Hematopoietic multipotent progenitor cell treated with erythropoietin and hydrocortisone succinate and interleukin-3 and kit ligand, for 4 days (in vitro differentiated cells): ENCODE measurements at places on chromosomes 5 and 9.

DNA sequence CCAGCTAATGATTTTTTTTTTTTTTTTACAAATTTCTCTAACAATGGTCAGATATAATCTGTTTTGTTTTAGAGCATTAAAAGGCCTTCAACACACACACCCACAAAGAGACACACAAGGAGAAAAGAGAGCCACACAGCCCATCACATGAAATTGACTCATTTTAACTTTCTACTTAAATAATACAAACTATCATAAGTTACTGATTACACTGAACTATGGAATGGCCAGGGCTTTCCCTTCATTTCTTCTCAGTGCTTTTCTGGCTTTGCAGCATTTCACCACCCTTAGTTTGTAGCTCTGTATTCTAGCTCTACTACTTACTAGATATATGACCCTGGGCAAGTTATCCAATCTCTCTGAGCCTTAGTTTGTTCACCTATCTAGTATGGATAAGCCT lies 13.2 kb downstream of the REEP5 start:
- no peak for DNase-seq

- no peak for DNase-seq
Observed at GRCh38 chr5:110852053-110852452, 113.2 kb downstream of the SLC25A46 start.

- no peak for DNase-seq
Observed at GRCh38 chr5:150598821-150599273, 41.6 kb upstream of the SYNPO start.

DNA sequence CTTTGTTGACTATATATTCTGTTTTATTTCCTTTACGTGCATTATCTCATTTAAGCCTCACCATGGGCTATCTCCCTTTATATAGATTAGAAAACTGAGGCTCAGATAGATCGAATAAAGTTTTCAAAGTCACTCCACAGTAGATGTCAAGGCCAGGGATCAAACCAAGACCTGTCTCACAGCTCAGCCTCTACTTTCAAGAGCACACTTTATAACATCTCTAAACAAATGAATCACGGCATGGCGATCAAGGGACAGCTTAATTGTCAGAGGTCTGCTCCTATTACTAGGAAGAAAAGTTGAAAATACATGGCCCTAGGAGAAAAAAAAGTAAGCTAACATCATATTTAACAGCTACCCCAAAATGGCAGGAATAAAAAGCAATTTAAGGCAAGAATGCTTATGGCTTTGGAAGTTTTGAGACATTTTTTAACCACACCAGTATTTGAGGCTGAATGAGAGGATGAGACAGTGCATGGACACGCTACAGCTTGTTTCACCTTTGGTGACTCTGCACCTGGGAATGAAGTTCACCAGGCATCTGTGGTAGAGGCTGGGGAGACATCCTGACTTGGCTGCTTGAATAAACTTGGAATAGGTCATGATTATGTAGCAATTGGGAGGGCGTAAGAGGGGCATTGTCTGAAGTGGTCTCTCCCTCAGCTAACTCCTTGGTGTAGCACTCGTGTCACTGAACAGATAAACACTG lies 486.8 kb upstream of the WWC1 start:
- DNase-seq: no peak

DNA sequence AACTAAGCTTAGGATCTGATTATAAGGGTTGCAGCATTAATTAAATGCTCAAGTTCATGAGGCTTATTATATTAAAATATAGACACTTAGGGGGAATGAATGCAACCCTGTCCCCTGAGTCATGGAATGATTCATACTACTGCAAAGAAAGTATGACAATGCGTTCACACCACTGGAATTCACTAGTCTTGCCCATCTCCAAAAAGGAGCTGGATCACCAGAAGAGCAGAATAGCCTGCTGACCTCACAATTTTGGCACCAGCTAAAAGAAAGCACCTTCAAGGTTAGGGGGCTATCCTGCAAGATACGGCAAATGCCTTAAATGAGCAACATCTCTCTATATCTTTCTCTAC lies 32.0 kb upstream of the TMED7 start:
- no peak for DNase-seq

DNA sequence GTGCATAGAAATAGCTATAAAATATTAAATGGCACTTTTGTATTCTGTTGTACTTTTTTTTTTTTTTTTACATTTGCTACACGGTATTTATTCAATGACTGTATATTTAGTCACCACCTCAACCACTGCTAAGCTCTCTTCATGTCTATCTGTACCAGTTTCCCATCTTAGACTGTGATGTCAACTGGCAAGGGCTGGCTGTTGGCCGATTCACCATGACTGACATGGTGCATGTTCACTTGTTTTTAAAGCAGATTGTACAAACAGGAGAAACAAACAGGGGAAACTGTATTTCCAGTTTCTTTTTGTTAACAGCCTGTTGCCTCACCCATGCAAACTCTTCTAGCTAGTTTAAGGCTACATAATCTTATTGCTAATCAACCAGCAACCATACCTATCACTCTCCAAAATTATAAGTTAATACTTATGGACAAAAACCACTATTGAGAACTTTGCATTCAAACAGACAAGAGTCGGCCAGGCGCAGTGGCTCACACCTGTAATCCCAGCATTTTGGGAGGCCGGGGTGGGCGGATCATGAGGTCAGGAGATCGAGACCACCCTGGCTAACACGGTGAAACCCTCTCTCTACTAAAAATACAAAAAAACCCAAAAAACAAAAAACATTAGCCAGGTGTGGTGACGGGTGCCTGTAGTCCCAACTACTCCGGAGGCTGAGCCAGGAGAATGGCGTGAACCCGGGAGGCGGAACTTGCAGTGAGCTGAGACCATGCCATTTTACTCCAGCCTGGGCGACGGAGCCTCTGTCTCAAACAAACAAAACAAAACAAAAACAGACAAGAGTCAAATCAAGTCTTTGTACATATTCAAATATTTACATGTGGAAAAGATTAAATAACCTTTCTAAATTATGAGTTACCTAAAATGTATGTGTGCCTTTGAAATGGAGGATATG lies 13.2 kb downstream of the ZFAND5 start:
- DNase-seq: no peak

DNA sequence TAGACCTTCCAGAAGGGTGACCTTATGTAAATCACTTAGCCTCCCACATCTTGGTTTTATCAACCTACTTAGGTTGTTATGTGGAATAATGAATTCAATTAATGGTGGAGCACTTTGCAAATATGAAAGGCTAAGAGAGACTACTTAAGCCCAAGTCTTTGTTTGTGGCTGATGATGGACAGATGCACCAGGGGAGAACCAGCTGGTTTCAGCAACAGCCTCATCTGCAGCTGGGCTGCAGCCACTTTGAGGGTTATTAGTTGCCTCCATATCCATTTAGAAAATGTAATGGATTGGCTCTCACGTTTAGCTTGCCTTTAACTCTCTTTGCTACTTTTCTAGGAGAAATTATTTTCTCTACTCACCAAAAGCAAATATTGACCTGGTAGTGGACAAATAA lies 146.6 kb downstream of the ESM1 start:
- no peak for DNase-seq

DNA sequence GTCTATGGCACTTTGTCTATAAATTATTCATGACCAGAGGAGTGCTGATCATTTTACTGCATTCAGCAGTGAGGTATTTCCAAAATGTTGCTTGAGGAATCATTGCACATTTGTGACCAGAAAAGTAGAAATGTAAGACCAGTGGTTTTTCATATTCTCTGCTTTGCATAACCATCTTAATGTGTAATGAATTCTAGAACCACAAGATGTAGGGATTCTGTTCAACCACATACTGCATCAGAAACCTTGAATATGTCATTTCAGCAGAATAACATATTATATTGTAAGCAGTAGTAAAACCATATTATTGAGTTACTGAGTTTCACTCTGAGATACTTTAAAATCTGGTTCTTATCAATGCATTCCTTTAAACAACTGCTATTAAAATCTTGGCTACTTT lies 1243.4 kb downstream of the MAT2B start:
- DNase-seq: no peak

DNA sequence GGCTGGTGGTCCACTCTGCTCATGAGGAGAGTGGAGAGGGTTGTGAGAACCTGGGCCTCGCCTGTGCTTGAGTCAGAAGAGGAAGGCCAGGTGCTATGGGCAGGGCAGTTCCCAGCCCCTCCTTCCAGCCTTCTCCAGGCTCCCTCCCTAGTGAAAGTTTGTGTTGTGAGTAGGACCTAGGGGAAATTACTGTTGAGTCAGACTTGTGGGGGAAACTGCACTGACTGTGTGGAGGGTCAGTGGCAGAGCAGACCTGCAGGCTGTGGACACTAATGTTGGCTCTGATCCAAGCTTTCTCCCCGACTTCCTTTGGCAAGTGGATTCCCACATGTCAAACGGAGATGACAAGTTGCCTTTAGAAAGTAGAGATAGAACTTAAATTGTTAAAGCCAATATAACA lies 102.6 kb downstream of the ARHGAP26 start:
- DNase-seq: no peak

- DNase-seq: no peak
Observed at GRCh38 chr5:172403817-172404216, 50.5 kb downstream of the SH3PXD2B start.

GRCh38 chr5:143771602-143772001 lies 40.4 kb upstream of the HMHB1 start:
- no peak for DNase-seq

- no peak for DNase-seq
Observed at GRCh38 chr5:168714046-168714445, 134.9 kb upstream of the PANK3 start.

- no peak for DNase-seq
Observed at GRCh38 chr9:34256987-34257585, 72.0 kb downstream of the KIF24 start.

DNA sequence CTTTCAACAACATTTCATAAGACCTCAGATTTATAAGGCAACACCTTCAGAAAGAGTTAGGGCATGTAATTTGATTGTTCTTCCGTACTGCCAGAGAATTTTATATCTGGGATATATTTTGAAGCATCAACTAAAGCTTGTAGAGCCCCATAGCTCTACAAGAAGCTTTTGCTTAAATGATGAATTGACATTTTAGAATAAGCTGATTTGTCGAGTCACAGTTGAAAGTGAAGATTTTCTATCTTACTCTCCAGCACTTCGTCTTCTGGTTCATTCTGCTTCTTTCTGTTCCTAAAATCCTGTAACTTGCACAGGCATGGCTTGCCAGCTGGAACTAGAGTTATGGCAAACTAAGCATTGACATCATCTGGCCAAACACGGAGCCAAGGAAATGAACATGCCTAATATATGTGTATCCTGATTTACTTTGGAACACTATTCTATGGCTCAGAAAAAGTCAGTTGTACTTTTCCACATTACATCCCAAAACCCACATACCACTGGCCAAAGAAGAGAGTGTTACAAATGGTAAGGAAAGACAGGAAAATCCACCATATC lies 68.6 kb upstream of the MAST4 start:
- DNase-seq: no peak

DNA sequence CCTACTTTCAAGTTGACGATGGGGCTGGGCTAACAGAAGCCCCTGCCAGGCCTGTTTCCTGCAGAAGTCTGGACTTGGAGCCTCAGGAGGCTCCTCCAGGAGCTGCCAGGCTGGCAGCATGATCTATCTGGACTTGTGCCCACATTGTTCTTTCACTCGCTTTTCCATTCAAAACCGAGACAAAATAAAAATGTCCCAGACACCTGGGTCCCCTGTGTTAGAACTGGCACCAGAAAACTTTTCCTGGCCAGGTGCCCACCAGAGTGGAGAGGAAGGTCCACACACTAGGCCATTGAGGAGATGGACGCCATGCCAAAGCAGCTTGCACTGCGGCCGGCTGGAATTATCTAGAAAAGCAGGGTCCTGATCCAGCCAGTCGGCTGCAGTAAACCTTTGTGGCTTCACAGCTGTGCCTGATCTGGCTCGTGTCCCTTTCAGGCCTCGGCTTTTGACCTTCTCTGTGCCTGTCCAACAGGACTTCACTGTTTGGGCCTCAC lies 78.2 kb downstream of the GCNT1 start:
- DNase-seq: no peak

GRCh38 chr5:122192497-122193496 lies 63.5 kb downstream of the ZNF474 start:
- DNase-seq: peak; percentile 88

DNA sequence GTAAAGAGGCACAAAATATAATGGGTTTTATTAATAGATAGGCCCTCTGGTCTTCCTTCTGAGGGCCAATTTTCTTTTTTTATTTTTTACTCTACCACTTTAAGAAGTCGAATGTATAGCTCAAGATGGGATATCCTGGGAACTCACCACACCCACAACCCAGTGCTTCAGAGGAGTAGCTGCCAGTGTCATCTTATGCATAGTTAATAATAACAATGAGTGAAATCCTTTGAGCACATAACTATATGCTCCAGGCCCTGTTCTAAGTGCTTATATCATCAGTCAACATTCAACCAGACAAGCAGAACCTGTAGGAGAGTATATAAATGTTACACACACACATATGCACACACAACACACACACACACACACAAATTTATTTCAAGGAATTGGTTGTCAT lies 150.3 kb upstream of the ACTBL2 start:
- DNase-seq: no peak

DNA sequence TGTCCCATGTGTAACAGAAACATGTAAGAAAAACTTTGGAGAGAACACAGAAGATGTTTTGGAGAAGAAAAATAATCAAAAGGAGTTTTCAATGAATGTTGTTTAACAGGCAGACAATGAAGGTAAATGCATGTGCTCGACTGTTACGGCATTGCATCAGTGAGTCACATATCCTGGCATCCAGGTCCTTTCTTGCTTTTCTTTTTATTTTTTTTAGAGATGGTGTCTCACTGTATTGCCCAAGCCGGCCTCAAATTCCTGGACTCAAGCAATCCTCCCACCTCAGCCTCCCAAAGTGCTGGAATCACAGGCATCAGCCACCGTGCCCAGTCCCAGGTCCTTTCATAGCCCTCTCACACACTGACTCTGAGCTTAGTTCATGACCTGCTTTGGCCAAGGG lies 181.8 kb downstream of the DTWD2 start:
- DNase-seq: no peak

GRCh38 chr9:16052146-16052545 lies 499.3 kb downstream of the CCDC171 start:
- no peak for DNase-seq

DNA sequence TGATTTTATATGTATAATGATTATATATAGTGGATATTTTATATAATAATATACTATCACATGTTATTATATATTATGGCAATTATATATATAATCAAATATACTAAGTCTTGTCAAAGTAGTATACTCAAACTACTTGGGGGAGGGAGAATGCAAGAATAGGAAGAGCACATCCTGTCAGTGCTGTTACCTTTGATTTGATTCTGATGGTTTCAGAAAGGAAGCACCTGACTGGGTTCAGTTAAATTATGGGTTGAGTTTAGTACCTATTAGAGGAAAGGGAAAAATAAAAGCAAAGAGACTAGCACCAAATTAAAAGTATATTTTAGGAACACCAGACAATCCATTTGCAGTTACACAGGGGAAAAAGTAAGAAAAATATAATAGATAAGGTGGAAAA lies 107.6 kb downstream of the GRIA1 start:
- no peak for DNase-seq

DNA sequence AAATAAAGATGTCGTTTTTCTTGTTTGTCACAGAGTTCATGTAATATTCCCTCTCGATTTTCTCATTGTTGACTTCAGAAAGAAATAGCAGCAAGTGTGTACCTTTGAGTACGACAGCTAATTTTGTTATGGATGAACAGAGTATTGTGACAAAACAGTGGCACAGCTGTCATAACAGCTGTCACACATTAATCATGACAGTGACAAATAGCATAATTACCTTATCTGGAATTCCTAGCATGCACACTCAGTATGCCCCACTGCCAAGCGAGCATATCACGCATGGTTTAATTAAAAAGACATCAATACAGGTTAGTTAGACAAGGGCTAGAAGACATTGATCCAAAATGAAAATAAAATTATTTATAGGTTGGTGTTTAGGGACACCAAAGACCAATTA lies 375.1 kb downstream of the SPATA31D1 start:
- DNase-seq: no peak
